ENCODE measurements at places on chromosomes 11 and 22. TPM values are rescaled to one million over a fixed set of nuclear protein-coding genes. Genes with fewer than 3 reads are reported as not detected.

- DNase-seq = no peak
Measured at GRCh38 chr11:130217133-130218031, 57.8 kb downstream of the ST14 start.

DNA sequence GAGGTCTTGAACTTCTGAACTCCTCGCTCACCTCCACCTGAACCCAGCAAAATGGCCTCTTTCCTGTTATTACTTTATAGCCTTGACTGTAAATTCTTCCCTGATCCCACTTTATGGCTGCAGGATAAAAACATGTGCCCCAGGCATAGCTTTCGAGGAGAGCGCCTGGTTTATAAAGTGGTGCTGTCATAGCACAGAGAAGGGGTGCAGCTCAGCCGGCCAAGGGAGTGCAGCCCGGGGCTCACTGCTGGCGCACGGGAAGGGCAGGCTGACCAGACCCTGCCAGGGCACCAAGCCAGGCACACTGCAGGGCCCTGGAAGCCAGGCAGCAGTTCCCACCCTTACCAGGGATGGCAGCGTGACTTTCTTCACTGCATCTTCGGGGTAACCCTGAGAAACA lies 50.9 kb downstream of the ISX start:
- DNase-seq = no peak

GRCh38 chr11:12565406-12565805 lies 108.8 kb upstream of the TEAD1 start:
- DNase-seq = no peak

The C11orf97 gene
- not detected for polyA plus RNA-seq

All from pancreas (tissue), 10 donors.